ENCODE measurements at places on chromosomes 16 and 17.
A peak's percentile ranks its signal among the peaks of the same experiment; 100 is the strongest.

- DNase-seq: no peak
Measured at GRCh38 chr16:8675183-8676159, 1.1 kb downstream of the ABAT start.

- peak; percentile 86 for DNase-seq
Measured at GRCh38 chr17:48593126-48593829, at the start of gene HOXB5. Gene HOXB5, minus strand, starts transcription at chr17:48593779. Its CDS starts 97 bp downstream, at chr17:48593682.

GRCh38 chr16:30667361-30667905 lies 9.2 kb downstream of the FBRS start:
- DNase-seq: no peak

DNA sequence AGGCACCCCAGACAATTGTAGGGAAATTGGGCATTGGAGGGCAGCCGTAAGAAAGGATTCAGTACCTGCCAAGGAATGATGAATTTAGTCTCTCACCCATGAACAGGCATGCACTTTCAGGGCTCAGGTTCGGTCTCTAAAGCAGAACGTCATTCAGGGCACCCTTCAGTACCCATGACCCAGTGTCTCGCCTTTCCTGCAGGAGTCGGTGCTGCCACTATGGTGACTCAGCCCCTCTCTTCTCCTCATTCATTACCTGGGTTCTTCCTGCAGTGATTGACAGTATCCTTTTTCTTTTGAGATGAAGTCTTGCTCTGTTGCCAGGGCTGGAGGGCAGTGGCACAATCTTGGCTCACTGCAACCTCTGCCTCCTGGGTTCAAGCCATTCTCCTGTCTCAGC lies 8.4 kb downstream of the SOST start:
- no peak for DNase-seq

DNA sequence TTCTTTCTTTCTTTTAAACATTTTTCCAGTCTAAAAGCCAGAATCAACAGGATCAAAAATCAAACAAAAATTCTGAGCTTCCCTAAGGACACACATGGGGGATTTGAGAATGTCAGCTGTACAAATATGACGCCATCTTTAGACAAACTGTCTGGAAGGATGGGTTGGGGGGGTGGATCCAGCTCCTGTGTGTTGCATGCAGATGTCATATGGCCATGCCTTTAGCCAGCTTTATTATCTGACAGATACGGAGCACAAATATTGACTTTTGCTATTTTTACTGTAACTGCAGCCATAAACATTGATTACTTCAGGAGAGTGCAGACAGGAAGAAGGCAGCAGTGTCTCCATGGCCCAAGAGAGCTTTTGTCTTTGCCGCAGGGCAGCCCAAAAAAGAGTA lies 279.4 kb upstream of the ELAC2 start:
- DNase-seq: no peak

GRCh38 chr16:82612263-82612662 lies 14.5 kb upstream of the CDH13 start:
- no peak for DNase-seq

GRCh38 chr16:87830673-87831420 lies 38.5 kb downstream of the SLC7A5 start:
- DNase-seq: no peak

GRCh38 chr17:1149869-1150268 lies 29.9 kb downstream of the ABR start:
- no peak for DNase-seq

- no peak for DNase-seq
Measured at GRCh38 chr16:66950437-66950836, 10.6 kb upstream of the CES3 start.

GRCh38 chr16:76441876-76442275 lies 164.7 kb downstream of the CNTNAP4 start:
- no peak for DNase-seq

DNA sequence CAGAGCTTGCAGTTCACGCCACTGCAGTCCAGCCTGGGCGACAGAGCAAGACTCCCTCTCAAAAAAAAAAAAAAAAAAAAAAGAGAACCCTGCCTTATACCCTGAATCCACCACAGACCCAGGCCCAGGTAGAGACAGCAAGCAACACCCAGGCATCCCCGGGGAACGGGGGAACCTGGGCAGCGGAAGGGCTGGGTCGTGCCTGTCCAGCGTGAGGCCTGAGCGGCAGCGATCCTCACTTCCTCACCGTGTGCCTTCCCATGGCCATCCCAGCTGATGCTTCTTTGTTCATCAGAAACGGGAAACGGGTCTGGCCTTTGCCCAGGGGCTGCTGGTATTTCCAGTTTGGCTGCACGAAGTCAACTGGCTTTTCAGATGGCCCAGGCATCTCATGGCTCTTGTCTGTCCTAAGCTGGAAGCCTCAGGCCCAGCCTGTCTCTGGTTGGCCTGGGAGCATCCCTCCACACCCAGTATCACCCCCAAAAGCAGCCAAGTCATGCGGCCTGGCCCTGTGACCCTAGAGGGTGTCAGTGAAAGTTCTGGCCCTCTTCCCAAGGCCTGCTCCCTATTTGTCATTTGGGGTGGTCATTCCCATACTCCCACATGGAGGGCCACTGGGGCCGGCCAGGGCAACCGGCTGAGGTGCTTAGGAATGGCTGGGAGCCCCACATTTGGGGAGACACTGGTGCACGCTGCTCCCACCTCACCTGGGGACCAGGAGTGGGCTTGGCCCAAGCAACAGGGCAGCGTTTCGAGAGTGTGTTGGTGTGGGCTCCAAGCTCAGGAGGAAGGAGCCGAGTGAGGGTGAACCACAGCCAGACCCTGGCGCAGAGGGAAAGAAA lies 20.1 kb downstream of the FAM83G start:
- DNase-seq: no peak

- peak; percentile 60 for DNase-seq
Measured at GRCh38 chr16:1707193-1707790, 1.3 kb downstream of the MAPK8IP3 start.

DNA sequence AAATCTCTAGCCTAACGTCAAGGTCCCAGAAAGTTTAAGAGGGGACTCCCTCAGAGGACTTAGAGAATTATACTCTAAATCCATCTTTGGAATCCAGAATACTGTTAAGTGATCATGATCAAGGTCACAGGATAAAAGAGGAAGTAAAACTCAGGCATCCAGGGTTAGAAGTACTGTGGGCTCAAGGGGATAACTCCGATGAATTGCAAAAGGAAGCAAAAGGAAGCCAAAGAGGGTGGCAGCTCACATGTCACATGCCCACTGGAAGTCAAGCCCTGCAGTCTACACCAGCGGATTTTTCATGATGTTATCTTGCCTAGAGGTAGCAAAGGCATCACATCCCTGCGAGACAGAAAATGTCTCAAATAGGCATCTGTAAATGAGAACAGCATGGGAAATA lies 3.8 kb downstream of the ZNF821 start:
- no peak for DNase-seq

- peak; percentile 90 for DNase-seq
Measured at GRCh38 chr17:33049781-33050414, 58.3 kb downstream of the SPACA3 start.

Data from endodermal cell (in vitro differentiated cells).